Endothelial cell of coronary artery (primary cell): ENCODE measurements at places on chromosomes 6 and 20. TPM values are rescaled to one million over a fixed set of nuclear protein-coding genes. Genes with fewer than 3 reads are reported as not detected.

PLA2G7 gene
- total RNA-seq: 0.27 TPM in 1 of 2 replicates, not detected in the other

FOXA2 gene
- not detected in 2 replicates for total RNA-seq

HLA-DPB1 gene
- 6.3 and 9.2 TPM in 2 replicates for total RNA-seq

SNAI1 gene
- 1.5 and 2.9 TPM in 2 replicates for total RNA-seq

SLC9A8 gene
- 6.8 and 8.0 TPM in 2 replicates for total RNA-seq

CALHM6 gene
- total RNA-seq: 0.09 and 0.94 TPM in 2 replicates
